Suppressor macrophage treated with lipopolysaccharide for 4 hours (primary cell): ENCODE measurements at places on chromosomes 6 and 20.

- DNase-seq, result no peak
Measured at GRCh38 chr6:164184410-164184809, 769.9 kb downstream of the QKI start.

- DNase-seq, result no peak
Measured at GRCh38 chr6:53161481-53162009, 12.9 kb upstream of the GCM1 start.

GRCh38 chr20:49810491-49811190, 2.0 kb upstream of the SLC9A8 start:
- no peak for DNase-seq

GRCh38 chr6:47278545-47278944, 31.2 kb downstream of the TNFRSF21 start:
- peak; percentile 32 for DNase-seq

DNA sequence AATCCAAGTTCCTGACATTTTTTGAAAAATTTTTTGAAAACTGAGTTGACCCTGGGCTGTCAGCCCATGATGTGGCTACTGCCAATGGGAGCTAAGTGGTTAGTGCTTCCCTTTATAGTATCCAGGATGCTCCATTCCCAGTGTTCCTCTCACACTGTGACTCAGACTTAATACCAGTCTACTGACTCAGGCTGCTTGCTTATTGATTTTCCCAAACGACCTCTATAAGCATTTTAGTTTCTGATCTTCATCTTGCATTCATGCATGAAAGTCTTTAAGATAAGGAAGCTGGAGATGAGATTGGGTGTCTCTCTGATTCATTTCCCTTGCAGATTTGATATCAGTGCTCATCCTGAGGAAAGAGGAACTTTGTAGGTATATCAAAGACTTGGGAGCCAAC, 560.0 kb downstream of the TBC1D32 start:
- DNase-seq, result no peak

- DNase-seq, result no peak
Measured at GRCh38 chr6:130517444-130517931, 151.7 kb downstream of the TMEM200A start.

DNA sequence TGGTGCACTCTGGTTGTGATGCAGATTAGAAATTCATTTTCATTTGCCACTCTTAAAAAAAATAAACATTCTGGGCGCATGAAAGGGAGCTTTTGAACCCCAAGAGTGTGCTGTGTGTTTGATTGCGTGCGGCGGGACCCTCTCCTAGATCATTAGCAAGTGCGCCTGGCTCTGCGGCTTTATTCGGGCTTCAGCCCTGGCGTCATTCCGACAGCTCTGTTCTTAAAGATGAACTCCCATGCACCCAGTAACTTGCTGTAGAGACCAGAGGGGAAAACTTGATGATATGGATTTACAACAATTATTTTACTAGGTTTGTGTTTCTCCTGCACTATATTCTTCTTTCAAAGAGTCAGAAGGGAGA, 48.9 kb upstream of the ARMC2 start:
- DNase-seq, result no peak

DNA sequence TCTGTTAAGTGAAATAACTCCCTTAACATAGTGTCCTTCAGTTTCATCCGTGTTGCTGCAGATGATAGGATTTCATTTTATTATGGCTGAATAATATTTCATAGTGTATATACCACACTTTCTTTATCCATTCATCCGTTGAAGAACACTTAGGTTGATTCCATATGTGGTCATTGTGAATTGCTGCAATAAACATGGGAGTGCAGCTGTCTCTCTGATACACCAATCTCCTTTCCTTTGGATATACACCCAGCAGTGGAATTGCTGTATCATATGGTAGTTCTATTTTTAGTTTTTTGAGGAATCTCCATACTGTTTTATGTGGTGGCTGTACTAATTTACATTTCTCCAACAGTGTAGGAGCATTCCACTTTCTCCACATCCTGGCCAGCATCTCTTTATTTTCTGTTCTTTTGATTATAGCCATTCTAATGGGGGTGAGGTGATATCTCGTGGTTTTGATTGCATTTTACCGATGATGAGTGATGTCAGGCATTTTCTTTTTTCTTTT, 193.2 kb downstream of the SLC16A10 start:
- no peak for DNase-seq

GRCh38 chr6:70724524-70724923, 56.8 kb downstream of the SMAP1 start:
- DNase-seq, result no peak

- no peak for DNase-seq
Measured at GRCh38 chr6:2945153-2945452, 26.3 kb downstream of the SERPINB6 start.

DNA sequence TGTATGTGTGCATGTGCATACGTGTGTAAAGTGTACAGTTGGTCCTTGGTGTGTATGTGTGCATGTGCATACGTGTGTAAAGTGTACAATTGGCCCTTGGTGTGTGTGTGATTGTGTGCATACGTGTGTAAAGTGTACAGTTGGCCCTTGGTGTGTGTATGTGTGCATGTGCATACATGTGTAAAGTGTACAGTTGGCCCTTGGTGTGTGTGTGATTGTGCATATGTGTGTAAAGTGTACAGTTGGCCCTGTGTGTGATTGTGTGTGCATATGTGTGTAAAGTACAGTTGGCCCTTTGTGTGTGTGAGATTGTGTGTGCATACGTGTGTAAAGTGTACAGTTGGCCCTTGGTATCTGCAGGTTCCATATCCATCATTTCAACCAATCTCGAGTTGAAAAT, 5.1 kb upstream of the LIME1 start:
- DNase-seq, result no peak

DNA sequence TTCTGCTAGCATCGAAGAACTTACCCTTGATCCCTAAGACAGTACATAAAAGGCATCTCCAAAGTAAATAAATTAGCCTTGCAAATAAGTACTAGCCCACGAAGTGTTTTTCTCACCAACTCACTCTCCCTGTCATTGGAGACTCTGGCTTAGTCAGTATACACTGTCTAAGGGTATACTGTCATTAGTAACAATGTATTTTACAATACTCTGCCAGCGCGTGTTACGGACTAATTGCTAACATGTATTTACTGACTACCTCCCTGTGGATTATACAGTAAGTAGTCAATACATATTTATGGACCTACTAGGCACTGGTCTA, 72.1 kb downstream of the NFATC2 start:
- no peak for DNase-seq

- peak; percentile 84 for DNase-seq
Measured at GRCh38 chr6:151482290-151482689, 11.5 kb upstream of the CCDC170 start.

- DNase-seq, result no peak
Measured at GRCh38 chr6:14434916-14435690, 317.5 kb downstream of the CD83 start.

DNA sequence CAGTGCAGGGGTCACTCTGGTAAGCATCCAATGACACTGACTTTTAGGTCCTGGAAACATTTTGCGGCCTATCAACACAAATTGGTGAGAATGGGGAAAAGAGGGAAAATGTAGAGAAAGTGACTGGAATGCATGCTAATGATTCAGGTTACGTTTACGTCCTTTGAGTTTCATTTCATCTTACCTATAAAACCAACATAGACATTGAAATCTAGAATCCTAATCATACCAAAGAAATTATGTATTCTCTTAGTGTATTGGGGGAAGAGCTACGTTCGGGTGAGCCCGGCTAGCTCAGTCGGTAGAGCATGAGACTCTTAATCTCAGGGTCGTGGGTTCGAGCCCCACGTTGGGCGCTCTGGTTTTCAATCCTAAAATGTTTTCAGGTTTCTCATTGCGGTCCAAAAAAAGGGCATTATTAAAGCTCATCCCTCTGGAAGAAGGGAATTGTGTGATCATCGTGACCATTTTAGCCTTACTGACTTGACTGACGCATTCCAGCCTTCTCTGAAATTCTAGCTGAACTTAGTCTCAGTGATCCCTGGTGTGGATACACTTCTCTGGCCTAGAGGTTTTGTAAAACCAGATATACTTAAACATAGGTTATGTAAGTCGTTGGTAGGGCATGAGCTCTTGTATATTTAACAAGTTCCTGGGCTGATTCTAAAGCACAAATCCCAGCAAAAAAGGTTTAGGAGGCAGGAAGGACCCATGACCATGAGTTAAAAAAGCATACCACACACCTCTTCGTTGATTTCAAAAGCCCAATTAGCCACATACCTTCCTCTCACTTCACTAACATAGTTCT, 18.3 kb downstream of the HMGN4 start:
- DNase-seq, result peak; percentile 30

DNA sequence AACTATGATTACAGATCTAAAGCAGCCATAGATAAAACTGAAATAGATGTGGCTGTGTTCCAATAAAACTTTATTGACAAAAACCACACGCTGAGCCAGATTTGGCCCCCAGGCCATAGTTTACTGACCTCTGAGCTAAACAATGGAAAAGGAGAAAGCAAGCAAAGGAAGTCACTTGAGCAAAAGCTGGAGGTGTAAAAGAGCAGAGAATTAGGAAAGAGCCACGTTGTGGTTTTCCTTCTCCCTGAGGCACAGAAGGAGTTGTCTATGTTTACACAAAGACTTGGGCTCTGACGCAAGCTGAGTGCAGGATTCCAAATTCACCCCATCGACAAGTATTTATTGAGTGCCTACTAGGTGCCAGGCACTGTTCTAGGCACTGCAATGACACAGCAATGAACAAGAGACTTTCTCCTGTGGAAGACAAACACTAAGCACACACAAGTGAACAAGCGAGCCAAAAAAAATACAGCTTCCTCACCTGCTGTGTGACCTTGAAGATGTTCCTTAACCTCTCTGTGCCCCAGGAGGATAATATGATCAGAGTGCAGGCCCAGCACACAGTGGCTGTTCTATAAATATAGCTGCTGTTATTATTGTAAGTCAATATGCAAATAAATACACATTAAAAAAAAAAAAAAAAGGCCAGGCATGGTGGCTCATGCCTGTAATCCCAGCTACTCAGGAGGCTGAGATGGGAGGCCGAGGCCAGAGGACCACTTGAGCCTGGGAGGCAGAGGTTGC, 75.4 kb upstream of the PTPN1 start:
- peak; percentile 81 for DNase-seq

DNA sequence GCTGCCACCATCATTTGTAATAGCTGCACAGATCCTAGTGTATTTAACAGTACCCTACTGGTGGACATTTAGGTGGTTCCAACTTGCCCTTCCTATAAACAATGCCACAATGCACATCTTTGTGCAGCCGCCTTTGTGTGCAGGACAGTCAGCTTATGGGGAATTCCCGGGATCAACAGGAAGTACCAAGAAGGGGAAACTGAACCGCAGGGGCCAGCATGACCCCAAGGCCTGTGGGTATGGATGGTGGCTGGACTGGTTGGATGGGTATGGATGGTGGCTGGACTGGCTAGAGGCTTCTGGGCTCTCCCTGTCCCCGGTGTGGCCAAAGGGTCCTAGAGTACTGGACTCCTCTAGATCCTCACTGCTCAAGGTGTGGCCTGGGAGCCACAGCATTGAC, 46.7 kb downstream of the CEBPB start:
- DNase-seq, result peak; percentile 76

DNA sequence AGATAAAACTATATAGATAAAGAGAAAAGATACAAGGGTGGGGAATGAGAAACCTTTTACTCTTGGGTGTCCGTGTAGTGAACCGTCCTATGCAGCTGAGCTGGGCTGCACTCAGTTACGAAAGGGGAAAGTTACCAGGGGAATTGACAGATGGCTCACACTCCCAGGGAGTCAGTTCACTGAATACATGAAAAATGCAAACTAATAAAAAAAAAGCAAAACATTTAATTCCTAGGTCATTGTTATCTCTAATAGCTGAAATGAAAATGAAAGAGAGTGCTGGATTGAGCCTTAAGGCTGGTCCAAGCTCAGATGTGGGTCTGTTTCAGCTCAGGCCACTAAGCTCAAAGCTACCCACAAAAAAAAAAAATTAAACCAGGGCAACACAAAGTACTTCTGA, 138.0 kb downstream of the THBS2 start:
- peak; percentile 3 for DNase-seq

DNA sequence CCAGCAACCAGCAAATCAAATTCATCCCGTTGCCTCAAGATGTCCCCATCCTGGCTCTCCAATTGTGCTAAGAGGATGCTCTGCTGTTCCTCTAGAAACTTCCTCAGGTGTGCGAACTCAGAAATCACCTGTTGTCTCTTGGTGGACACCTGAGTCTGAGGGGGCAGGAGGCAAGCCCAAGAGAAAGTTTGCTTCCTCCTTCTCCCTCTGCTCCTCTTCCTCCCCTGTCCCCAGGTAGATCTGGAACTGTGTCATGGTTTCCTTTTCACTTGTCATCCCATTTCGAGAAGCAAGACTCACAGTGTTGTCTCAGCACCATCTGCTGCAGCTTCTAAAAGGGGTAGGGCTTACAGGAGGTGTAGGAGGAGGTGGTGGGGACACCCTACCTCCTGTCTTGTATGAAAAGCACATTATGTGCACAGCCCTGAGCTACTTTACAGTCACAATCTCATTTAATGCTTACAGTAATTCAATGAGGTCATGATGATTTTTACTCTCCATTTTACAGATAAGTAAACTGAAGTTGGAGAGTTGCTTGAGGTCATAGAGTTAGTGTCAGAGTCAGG, 2.5 kb downstream of the TRIM10 start:
- no peak for DNase-seq

- no peak for DNase-seq
Measured at GRCh38 chr20:39660226-39660625, 698.1 kb downstream of the DHX35 start.

DNA sequence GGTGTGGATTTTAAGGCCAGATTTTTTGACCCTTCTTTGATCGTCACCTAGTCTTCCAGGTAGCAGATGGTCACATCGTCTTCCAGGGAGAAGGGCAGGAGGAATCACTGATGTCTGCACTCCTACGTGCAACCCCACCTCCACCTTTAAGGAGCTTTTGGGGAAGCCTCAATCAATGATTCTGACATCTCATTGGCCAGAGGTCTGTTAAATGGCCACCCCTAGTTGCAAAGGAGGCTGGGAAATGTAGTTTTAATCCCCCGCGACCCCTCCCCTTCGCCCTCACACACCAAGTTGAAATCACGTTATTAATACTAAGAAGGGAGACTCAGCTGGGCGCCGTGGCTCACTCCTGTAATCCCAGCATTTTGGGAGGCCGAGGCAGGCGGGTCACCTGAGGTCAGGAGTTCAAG, 151.4 kb downstream of the BCAS1 start:
- DNase-seq, result no peak

GRCh38 chr6:163249651-163250101, 164.8 kb upstream of the QKI start:
- peak; percentile 27 for DNase-seq

- DNase-seq, result no peak
Measured at GRCh38 chr6:72533606-72534005, 88.3 kb upstream of the KCNQ5 start.
